ENCODE measurements at places on chromosomes 16 and 17.
A peak's percentile ranks its signal among the peaks of the same experiment; 100 is the strongest.

DNA sequence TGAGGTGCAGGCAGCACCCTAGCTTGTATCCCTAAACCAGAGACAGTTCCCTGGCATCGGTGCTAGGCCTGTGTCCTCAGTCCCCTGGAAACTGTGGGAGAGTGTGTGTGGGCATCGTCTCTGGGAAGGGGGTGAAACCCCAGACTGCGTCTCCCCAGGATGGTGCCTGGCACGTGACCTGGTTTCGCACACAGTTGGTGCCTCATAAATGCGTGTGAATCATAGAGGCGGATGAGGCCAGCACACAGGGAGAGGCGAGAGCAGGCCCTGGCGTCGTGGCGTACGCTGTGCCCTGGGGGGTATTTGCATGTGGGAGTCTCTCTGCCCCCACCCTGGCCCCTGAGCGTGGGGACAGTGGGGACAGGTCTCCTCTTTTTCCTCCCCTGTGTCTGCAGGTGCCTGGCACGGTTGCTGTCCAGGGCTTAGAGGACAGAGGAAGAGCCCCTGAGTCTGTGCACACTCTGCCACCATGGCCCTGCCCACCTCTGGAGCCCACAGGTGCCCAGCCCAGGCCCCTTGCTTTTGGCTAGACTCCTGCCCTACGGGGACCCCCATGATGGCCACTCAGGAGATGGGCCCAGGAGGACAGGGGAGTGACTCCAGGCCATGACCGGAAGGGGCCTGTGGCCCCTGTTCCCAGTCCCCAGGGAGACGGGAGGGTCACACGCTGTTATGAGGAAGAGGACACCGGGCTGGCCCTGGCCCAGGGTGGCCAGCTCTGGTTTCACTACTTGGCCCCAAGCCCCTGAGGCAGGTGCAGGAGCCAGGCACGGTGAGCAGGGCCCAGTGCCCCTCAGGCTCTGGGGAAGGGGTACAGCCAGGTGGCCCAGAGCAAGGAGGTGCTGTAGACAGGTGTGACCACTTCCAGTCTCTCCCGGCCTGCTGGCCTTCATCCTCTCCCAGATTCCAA is 1.3 kb upstream of the FSCN2 start:
- no peak for DNase-seq

GRCh38 chr17:77666462-77666861 is 292.0 kb upstream of the TNRC6C start:
- no peak for DNase-seq

DNA sequence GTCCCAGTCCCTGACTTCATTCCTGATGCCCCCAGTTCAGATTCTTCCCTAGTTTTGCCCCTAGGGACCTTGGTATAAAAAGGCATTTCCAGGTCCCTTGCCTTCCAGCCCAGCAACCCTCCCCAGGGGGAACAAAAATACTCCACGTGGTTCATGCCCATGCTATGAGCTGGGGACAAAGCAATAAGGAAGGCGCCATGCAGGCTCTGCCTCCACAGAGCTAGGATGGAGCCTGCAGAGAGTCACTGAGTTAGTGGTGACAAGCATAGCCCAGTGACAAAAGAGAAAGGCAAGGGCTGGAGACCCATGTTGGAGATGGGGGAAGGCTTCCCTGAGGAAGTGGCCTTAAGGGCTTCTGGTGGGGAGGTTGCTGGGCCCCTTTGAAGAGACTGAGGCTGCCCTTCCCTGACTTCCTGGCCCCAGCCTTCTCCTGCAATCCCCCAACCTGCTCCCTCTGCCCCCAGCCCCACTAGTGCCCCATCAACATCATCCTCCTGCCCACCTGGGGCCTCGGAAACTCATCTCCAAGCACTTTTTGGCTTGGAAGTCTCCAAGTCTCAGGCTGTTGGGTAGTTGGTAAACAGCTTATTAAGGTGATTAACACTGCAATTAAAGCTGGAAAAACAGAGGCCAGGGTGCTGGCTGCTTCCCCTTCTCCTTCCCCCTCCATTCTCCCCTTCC is 9.6 kb downstream of the DLX3 start:
- DNase-seq, result no peak

DNA sequence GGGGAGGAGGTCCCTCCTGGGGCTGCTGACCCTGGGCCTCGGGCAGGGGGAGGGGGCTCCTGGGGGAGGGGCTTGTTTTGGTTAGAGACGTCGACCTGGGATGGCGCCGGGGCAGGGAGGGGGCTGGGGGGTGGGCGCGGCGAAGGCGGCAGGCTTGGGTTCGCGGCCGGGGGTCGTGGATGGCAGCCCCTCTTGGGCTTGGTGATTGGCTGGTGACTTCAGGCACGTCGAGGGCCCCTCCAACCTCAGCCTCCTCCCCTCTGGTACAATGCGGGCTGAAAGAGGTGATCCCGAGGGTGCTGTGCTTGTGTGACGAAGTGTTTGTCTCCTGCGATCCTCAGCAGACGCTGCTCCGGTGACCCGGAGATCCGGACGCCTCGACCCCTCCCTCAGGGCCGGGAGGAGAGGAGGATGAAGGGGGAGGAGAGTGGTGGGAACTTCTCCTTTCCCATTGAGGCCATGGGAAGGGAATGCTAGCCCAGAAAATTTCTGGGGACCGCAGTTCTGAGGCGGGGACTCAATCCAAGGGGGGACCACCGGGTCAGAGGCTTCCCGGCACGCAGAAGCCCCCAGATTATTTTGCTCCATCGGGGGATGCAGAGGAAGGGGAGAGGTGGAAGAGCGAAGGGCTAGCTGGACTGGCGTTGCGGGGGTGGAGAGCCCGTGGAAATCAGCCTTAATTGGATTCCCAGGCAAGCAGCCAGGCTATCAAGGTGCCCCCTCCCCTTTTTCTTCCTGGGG is 43.9 kb downstream of the RAI1 start:
- no peak for DNase-seq

- DNase-seq, result no peak
Observed at GRCh38 chr16:4900036-4900435, 36.9 kb downstream of the PPL start.

GRCh38 chr17:606508-607250 is 108.0 kb downstream of the VPS53 start:
- DNase-seq, result no peak

DNA sequence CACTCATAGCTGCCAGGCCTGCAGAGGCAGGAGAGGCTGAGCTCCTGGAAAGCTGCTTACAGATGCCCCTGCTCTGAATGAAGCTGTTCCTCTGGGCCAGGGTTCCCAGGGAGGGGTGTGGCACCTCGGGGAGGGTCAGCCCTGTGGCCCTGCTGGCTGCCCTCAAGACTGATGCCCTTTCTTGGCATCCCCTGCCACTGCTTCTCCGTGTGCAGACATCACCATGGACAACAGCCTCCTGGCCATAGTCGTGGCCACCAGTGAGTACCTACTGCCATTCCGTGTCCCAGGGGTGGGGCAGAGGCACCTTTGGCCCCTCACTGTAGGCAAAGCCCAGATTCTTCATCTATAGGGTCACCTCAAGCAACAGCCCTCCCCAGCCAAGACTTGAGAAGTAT is 8.9 kb downstream of the MRPL27 start:
- DNase-seq, result no peak

GRCh38 chr17:80795754-80796153 is 195.9 kb upstream of the CHMP6 start:
- no peak for DNase-seq

- DNase-seq, result peak; percentile 58
Observed at GRCh38 chr17:40322358-40323315, 13.7 kb downstream of the RARA start.

DNA sequence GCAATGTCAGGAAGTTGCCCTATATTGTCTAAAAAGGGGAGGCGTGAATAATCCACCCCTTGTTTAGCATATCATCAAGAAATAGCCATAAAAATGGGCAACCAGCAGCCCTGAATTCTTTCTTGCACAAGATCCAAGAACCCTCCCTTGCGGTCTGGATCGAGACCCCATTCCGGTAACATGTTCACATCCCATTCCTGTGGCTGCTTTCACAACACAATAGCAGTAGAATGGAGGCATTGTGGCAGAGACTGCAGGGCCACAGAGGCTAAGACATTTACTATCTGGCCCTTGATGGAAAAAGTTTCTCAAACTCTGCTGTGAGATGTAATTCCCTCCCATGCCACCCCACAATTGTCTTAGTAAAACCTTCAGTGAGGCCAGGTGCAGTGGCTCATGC is 73.2 kb downstream of the RMI2 start:
- DNase-seq, result no peak

DNA sequence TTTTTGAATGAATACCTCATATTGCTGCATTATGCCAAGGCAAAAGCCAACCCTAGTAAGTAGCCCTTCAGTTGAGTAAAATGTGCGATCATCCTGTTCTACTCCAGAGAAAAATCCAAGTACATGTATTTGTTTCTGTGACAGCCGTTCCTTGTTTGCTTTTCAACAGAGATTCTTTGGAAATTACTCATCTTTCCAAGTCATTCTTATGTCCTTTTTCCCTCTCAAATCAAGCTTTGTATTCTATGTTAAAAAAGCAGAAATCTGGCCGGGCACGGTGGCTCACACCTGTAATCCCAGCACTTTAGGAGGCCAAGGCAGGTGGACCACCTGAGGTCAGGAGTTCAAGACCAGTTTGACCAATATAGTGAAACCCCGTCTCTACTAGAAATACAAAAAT is 112.9 kb upstream of the HAS3 start:
- DNase-seq, result no peak

DNA sequence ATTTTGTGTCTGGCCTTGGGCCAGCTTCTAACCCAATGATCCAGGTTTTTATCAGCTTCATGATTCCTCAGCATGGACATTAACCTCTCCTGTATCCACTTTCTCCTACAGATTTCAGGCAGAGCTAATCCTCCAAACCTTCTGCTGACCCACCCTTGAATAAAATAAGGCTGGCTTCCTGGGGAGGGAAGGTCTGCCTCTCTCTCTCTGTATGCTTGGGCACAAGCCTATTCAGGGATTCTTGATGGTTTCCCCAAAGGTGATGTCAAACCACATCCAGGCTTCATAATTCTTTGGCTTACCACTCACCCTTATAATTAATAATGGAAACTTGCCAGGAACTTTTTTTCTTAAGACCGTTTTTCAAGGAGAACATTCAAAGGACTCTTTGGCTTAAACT is 240.1 kb downstream of the UTP18 start:
- no peak for DNase-seq

DNA sequence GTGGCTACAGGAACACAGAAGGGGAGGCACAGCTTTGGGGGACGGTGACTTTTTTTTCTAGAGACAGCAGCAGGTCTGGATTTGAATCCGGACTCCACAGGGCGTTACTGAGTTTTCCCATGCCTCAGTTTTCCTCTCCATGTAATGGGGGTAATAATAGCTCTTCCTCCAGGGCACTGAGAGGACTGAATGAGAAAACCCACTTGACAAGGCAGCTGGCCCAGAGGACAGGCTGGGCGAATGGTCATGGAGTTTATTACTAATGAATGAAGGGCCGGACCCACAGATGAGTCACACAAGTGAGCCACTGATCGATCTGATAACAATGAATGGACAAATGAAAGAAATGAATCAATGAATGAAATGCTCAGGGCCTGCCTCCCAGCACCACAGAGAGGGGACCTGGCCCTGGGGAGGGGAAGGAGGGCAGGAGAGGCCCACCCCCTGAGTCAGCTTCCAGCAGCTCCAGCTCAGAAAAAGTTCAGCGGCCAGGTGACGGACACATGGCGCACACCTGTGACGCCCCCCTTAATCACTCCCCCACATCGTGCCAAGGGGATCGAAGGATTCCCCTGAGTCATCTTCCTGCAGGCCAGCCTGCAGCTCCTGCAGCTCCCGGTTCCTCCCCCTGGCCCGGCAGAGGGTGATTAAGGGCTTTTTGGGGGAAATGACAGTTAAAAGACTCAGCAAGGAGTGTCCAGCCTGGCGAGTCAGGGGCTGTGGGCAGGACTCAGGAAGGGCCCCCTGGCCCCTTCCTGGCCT is 54.3 kb downstream of the SOCS1 start:
- no peak for DNase-seq

GRCh38 chr16:24875466-24875865 is 29.7 kb downstream of the SLC5A11 start:
- DNase-seq, result no peak

GRCh38 chr16:73068541-73069401 is 20.8 kb upstream of the ZFHX3 start:
- no peak for DNase-seq

- no peak for DNase-seq
Observed at GRCh38 chr17:77925831-77926543, 32.5 kb upstream of the TNRC6C start.

DNA sequence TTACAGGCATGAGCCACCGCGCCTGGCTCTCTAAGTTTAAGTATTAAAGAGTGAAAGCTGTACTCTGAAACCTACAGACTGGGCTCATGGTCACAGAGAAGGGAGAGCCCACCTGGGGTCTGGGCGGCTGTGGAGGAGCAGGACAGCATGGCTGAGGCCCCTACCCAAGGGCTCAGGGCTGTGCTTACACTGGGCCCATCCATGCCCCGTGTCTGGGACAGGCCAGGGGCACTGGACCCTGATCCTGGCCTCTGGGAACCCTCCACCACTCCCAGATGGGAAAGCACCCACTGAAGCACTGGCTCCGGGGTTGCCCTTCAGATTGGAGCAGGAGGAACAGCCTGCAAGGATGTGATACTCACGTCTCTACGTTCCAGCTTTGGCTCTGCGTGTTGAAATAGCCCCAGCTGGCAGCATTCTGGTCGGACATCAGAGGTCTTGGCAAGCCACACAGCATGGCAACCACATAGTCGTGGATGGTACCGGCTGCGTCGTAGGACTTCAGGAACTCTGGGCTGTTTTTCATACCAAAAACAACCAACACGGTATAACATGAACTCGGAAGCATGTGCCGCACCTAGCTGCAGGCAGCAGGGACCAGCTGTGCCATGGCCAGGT is 13.0 kb downstream of the SHPK start:
- DNase-seq, result no peak

DNA sequence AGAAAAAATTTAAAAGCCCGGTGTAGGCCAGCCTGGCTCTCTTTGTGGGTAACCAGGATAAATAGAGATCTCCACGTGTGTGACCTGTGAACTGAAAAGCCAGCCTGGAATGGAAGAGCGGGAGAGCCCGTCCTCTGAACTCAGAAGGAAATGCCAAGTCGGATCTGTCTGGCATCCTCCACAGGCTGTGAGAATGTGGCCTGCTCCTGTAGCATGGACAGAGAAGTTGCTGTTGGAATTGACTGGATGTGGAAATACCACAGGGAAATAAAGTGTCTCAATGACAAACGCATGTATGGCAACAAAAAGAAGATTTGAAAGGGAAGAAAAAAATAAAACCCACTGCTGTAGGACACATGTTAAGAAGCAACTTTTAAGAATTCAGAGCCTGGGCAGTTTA is 6.7 kb downstream of the KLHL36 start:
- no peak for DNase-seq

GRCh38 chr16:81275064-81275532 is 36.6 kb downstream of the BCO1 start:
- no peak for DNase-seq

DNA sequence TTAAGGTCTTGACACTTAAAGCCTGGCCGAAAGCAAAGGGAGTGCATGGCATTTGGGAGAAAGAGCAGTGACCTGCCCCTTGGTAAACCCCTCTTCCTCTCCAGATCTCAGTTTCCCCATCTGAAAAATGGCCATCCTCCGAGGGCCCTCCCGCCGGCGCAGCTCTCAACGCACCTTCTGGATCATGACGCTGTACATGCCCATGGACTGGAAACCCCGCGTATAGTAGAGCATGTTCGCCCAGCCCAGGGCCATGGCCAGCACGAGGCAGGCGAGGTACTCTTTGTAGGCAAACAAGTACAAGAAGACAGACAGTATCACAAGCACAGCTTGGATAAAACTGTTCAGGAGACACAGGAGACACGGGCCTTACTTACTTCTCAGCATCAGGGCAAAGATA is 33.6 kb downstream of the TRPV3 start:
- no peak for DNase-seq
